ENCODE measurements at places on chromosomes 4 and X.

GRCh38 chrX:24693453-24694202, at the start of gene POLA1:
Gene POLA1 (plus strand): TSS chrX:24693918. CDS start chrX:24693962, 44 bp downstream.
- DNase-seq = peak; percentile 94

DNA sequence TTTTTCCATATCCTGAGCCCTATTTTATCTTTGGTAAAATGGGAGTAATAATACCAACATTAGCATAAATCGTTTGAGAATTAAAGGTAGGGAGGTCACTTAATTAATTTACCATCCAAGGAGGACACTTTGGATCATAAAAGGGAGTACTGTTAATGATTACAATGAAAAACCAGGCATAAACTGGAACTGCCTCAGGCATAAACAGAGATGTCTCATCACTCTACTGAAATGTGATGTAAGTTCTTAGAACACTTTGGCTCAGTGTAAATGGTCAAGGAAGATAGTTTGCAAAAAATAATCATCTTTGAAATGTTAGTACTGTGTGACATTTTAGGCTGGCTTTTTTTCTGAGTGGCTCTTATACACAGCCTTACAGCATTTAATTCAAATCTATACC, 268.7 kb downstream of the SLC39A8 start:
- DNase-seq = peak; percentile 66

DNA sequence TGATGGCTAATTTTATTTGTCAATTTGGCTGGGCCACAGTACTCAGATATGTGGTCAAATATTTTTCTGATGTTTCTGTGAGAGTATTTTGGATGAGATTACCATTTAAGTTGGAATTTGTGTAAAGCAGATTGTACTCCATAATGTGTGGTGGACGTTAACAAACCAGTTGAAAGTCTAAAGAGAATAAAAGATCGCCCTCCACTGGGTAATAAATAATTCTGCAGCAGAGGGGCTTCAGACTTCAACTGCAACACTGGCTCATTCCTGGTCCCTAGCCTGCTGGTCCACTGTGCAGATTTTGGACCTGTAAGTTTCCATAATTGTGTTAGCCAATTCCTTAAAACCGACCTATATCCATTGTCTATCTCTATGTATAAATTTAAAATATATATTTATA, 540.3 kb downstream of the PCDH18 start:
- DNase-seq = no peak

DNA sequence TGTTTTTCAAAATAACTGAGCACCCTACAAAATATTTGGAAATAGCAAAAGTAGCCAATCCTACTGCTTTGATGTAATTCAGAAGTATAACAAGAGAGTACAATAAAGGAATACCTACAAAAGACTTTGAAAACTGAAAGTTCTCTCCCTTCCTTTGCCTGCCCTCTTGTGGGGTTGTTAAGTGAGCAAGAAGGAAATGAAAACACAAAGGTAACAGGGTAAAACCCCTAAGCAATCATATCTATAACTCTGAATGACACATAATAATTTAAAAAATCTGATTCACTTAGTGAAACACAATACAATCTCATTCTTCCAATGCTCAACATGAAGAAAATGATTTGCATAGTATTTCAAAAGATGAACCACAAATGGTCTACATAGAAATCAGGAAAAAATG, 98.2 kb downstream of the FRYL start:
- DNase-seq = peak; percentile 50

DNA sequence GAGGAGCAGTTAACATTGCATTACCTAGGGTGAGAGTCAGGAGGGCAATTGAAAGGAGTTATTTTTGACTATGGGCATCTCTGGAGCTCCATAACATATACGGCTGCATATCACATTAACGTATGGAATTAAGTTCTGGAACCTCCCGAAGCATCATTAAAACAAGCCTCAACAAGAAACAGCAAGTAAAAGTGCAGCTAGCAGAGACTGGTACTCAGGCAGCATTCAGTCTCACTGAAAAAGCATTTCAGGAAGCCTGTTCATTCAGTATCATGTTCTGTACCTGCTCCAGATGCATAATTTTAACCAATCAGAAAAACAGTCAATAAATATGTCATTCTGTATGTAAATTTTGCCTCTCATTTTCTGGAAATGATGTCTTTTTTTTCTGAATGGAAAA, 299.6 kb downstream of the EPHA5 start:
- DNase-seq = peak; percentile 20

DNA sequence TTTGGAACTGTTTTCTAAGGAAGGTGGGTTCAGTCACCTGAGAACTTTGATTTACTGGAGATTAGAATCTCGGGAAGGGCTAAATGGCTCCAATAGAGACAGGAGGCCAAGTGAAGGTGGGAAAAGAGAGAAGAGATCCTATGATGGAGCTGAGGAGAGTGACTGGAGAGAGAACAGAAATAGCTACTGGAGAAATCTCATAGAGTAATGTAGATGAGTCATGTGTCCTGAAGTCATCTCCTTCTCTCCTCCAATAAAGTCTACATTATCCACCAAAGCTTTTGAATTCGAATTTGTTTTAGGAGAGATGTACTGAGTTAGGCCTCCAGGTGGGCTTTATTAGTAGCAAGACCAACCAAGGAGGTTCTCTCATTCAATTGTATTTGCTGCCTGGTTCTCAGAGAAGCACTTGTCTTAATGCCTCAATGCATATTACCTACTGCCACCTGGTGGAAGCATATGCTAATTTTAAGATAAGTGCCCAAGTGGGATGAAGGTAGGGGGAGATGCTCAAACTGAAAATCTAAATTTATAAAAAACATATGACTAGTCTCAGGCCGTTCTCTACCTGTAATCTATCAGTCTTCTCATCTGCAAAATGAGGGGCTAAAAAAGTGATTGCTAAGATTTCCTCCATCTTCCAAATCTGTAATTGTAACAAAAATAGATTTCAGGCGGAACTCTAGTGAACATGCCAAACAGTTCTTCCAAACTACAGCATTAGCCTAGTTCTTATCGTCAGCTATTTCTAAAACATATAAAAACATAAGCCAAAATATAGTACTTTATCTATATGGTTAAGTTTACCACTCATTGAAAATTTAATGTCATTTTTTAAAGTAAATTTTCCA, 24.4 kb downstream of the TXK start:
- DNase-seq = peak; percentile 54

- DNase-seq = peak; percentile 2
Observed at GRCh38 chr4:79042079-79042674, 102.9 kb upstream of the PAQR3 start.

DNA sequence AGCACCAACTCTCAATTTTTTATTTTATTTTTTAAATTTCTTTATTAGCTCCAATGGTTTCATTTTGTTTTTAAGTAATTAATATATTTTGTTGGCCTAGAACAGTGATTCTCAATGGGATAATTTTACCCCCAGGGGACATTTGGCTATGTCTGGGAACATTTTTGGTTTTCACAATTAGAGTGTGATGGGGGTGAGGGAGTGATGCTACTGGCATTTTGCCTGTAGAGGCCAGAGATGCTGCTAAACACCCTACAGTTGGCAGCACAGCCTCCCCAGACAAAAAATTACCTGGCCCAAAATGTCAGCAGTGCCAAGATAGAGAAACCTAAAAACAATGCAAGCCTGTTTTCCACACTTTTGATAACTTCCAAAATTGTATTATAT, 64.6 kb downstream of the HHIP start:
- no peak for DNase-seq

DNA sequence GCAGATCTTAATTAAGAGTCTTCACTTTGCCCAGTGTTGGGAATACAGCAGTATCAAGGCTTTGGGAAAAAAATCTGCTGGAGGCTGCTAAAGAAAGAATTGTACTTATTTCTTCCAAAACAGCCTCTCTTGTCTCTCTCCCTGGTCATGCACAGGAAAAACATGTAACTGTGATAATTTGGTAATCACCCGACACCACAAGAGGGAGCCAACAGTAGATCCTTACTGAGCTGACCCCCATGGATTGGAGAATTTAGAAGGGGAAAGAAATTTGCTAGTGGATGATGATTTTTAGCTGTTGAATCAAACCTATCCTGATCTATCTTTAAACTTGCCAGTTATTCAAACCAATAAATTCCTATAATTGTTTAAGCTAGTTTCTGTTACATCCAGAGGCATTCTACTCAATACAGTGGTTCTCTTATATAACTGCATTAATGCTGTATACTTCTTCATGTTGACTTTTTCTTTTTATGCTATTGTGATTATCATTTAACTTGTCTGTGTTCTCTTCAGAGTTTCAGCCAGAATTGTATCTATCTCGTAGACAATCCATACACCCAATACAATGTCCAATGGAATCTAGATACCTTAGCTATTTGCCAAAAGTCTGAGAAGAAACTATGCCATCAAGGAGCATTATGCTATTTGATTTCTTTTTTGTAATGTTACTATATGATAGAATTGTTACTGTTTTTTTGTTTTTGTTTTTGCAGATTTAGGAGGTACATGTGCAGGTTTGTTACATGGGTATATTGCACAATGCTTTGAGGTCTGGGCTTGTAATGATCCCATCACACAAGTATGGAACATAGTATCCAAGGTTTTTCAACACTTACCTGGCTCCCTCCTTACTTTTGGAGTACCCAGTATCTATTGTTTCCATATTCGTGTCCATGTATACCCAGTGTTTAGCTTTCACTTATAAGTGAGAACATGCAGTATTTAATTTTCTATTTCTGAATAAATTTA, 31.3 kb upstream of the ARHGEF38 start:
- peak; percentile 36 for DNase-seq

DNA sequence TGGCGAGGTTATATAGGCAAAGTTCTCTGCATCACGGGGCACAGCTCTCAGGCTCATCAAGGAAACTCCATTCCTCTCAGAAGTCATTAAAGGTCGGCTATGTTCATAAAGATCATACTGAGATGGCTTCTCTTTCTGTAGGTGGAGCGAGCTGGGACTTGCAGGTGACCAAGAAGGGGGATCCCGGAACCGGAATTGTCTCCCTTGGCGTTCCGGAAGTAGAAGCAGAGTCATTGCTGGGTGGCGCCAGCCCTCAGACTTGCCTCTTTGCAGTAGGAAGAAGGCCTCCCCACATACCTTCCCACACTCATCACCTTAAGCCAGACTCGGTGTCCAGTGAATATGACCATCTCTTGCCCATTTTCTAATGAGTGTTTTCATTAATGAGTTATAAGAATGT, 17.9 kb upstream of the HPGD start:
- peak; percentile 42 for DNase-seq

GRCh38 chr4:118226311-118227010, 126.3 kb downstream of the PRSS12 start:
- DNase-seq = no peak

DNA sequence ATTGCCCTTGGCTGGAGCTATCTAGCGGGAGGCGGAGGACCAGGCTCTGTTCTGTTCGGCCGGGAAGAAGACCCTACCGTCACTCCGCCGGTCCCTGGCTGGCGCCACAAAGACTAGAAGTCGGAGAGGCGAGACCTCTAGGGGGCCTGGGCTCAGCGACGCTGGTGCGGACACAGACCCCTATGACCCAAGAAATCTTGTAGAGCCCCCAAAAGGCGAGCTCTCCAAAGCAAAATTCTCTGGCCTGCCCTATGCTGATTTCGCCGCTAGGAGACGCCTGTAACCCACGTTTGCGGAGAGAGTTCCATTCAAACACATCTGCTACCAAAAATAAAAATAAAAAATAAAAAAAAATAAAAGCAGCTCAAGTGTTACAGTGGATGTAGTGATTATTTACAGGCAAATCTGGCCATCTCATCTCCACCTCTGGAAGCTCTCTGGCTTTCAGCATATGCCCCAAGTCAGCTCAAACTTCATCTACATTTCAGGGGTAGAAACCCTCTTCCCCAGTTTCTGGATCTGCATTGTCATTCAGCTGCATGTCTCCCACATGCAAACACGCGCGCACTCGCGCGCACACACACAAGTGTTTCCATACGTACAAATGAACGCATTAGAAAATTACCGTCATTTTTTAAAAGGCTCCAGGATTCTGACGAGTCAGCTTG, 2.4 kb upstream of the PCDH10 start:
- no peak for DNase-seq

All from mammary epithelial cell (primary cell).